GM12864 (cell line): ENCODE measurements at places on chromosomes 7 and 10.

DNA sequence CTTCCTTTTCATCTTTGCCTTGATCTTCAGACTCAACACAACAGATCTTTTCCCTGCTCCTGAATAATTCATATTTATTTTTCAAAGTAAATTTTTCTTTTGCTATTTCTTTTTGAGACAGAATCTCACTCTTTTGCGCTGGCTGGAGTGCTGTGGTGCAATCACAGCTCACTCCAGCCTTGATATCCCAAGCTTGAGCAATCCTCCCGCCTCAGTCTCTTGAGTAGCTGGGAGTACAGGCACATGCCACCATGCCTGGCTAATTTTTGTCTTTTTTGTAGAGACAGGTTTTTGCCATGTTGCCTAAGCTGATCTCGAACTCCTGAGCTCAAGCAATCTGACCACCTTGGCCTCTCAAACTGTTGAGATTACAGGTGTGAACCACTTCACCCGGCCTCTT, 9.2 kb downstream of the RTKN2 start:
- DNase-seq: no peak

GRCh38 chr10:60453036-60453435, 63.4 kb upstream of the ANK3 start:
- no peak for DNase-seq

DNA sequence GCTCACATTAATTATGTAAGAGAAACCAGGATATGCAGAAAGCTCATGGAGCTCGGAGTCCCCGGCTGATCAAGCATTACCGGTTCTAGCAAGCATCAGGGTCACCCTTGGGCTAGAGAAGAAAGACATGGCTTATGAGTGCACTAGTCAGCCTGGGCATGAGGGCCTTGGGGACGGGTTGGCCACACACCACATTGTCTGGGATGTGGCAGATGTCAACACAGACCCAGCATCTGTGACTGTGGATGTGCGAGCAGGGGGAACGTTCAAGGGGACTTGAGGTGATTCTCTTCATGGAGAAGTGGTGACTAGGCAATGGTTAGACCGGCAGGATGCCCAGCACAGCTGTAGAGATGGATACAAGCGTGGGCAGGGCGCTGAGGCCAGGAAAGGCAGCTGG, 13.7 kb downstream of the ZMIZ2 start:
- DNase-seq: no peak

GRCh38 chr7:110944448-110944847, 146.5 kb upstream of the LRRN3 start:
- DNase-seq: no peak

DNA sequence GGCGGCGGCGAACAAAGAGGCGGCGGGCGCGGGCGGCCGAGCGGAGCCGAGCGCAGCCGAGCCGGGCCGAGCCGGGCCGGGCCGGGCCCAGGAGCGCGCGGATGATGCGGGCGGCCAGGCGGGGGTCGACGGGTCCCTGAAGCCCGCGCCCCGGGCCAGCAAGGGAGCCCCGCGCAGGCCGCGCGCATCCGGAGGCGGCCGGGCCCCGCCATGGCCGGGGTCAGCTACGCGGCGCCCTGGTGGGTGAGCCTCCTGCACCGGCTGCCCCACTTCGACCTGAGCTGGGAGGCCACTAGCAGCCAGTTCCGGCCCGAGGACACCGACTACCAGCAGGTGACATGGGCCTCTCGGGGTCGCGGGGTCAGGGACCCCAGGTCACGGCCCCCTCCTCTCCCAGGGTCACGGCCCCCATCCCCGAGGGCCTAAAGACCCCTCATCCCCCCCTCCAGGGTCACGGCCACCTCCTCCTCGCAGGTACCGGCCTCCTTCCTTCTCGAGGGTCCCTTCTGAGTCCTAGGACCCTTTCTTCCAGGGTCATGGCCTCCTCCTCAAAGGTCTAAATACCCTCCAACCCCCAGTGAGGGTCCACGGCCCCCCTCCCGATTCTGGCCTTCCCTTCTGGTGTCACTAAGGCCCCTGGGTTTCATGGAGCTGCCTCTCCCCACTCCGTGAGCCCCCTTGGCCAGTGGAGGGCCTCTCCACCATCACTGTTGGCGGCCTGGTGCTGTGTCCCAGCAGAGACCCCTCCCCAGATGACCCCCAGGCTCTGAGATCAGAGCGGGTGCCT, at the start of gene TTYH3:
TTYH3 (plus strand) TSS at position 41 of the 787 bp plus-strand sequence; CDS start at position 211, 170 bp downstream.
- no peak for DNase-seq

DNA sequence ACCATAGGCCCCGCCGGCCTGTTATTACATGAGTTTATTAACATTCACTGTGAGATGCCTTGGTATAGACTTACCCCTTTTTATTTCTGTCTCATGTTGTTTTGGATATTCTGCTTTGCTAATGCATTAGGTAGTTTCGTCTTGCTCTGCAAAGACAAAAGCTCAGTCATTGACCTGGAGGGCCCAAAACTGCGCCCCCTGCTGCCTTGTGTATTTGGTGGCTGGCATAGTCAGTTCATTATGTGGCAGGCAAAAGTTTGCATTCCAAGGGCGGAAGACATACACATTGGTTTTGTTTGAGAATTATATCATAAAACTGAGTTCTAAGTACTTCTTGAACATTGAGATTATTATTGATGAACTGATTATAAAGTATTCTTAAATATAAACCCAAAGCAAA, 372.5 kb downstream of the SDK1 start:
- no peak for DNase-seq

- DNase-seq: no peak
These were observed 31.8 kb downstream of the GSTO2 start for GRCh38 chr10:104300736-104301292.

DNA sequence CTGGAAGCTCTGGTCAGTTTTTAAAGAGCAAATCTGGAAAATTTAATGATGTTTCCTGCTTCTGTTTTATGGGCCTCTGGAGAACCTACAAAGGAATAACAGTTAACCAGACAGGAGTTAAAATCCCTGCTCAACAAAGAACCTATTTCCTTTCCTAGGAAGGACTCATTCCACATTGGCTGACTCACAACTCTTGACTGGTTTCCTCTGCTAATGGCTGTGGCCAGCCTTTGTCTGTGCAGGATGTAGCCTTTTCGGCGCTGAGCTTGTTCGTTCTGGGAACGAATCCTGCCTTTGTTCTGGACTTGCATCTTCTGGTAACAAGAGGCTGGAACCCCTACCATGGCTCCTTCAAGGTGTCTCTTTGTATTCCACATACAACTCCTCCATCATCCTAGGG, 112.8 kb upstream of the PDCD4 start:
- no peak for DNase-seq

DNA sequence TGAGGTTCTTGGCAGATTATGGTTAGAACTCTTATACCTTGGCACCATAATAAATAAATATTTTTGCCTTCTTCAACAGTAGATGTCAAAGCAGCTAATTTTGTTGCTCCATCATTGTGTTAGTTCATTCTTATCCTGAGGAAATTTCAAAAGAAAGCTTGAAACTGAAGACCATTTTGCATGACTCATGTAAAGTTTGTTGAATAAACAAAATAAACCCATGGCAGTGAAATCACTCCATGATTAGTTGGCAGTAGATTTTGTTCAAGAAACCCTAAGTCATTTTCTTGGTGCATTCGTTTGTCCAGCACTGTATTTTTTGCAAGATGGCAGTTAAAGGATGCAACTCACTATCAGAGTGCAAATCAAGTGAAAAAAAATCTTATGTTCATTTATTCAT, 91.6 kb downstream of the HECW1 start:
- no peak for DNase-seq

DNA sequence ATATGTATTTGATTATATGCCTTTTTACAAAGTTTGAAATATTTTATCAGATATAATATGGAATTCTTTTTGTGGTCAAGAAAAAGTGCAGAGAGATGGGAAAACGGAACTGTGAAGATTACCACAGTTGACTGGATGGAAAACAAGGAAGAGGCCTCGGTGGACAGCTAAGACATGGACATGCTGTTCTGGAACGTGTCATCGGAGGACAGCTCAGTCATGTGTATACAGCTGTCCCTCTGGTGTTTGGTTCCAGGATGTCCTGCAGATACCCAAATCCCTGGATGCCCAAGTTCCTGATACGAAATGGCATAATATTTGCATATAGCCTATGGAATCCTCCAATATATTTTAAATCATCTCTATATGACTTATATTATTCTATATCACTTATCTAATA, 49.4 kb downstream of the TRIL start:
- DNase-seq: no peak

GRCh38 chr10:106795619-106796018, 368.9 kb downstream of the SORCS1 start:
- DNase-seq: peak; percentile 8

GRCh38 chr7:116770941-116771340, 91.4 kb upstream of the CAPZA2 start:
- DNase-seq: no peak

GRCh38 chr10:299512-299911, 164.3 kb downstream of the ZMYND11 start:
- no peak for DNase-seq

DNA sequence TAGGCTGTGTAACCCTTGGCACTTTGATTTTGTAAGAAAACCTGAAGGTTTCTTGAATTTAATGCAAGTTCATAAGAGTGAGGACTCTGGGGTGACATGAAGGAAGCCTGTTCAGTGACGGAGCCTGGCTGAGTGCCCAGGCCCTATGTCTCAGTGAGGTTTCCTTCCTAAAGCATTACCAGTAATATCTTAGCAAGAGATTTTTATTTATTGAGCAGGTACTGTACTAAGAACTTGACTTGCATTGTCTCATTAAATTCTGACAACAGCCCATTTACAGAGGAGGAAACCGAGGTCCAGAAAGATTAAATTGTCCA, 197.2 kb downstream of the HECW1 start:
- no peak for DNase-seq

DNA sequence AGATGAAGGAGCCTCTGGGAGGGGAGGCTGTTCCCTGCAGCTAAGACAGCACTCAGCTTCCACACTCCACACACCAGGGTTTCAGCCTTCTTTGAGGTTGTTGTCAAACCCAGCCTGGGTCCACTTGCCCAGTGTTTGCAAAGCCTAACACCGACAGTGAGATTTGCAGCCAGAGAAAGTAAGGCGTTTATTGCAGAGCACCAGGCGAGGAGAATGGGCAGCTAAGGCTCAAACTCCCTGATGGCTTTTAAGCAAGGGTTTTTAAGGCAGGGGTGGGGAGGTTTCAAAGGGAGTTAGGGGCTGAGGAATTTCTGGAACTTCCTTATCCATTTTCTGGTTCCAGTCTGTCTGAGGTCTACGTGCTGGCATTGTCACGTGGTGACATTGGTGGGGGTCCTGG, 4.7 kb upstream of the ZNF775 start:
- DNase-seq: no peak

DNA sequence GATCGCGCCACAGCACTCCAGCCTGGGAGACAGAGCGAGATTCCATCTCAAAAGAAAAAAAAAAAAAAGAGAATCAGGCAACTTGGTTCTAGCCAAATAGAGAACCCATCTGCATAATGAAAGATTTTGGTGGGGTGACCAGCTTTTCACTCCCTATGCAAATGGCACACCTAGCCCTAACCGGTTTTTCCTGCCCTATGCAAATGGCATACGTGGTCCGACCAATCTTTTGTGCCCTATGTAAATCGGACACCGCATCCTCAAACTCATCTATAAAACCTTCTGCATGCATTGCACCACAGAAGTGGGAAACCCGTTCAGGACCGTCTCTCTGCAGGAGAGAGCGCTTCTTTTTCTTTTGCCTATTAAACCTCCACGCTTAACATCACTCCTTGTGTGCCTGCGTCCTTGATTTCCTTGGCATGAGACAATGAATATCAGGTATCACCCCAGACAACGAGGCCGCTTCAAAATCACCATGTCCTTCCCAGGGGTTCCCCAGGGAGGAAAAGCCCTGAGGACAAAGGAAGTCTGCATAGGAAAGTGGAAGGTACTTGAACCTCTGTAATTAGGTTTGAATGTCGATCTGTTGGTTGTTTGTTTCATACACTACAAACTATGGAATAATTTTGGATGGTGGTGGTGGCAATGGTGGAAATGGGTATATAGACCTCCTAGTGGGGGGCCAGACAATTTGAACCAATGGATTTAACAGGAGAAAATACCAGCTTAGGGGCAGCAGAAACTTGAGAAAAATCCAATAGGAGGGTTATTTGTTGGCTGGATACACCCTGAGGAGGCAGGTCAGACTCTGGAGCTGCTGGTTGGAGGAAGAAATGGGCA, 396.2 kb downstream of the TYW1 start:
- DNase-seq: no peak

DNA sequence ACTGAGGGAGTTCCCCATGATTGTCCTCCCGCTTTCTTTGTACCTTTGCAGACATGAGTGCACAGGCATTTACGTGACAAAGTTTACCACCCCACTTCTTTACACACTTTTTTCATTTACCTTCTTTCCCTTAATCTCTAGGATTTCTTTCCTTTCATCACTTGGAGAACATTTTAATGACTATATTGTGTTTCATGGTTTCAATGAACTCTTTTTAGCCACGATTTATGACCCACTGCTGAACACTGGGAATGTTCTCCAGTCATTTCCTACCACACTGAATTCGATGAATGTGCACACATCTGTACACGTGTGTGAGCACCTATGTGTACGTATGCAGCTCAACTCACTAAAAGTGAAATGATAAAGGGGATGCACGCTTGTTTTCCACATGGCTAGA, 371.7 kb upstream of the IGFBP3 start:
- DNase-seq: no peak

DNA sequence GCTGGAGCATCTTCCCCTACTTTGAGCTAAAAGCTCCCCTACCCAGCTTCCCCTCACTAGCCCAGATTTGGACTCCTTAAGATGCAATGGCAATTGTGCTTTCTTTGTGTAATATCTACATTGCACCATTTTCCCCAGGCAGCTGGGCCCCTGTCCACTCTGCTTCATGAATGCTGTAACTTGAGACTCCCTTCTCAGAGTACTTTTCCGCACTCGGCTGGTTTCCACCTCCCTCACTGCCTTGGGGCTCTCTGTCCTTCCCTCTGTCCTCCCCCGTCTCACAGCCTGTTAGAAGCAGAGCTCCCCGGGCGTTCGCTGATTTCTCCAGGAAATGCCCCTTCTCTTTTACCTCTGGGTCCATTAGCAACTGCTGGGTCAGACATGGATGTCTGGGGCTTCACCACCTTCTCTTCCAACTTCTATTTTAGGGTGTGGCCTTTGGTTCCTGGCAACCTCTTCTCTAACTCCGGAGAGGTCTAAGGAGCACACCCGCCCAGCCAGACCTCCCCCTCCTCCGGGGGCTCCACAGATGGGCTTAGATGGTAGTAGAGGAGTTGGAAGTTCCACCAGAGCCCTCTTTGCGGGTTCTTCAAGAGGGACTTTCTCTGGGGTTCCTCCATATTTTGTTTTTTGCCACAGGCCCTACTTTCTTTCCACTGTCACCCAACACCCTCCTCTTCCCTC, 2.9 kb upstream of the TMEM72 start:
- no peak for DNase-seq

- DNase-seq: no peak
These were observed 666 bp downstream of the TMEM139 start for GRCh38 chr7:143285470-143285778.

GRCh38 chr10:128178302-128178958, 52.2 kb upstream of the MKI67 start:
- DNase-seq: no peak

- no peak for DNase-seq
These were observed 34.2 kb upstream of the FAM180A start for GRCh38 chr7:135782801-135783200.

- no peak for DNase-seq
These were observed 175.5 kb upstream of the ZMIZ1 start for GRCh38 chr10:78893217-78893616.

- no peak for DNase-seq
These were observed 897.8 kb downstream of the SORCS3 start for GRCh38 chr10:105538874-105539273.
